ENCODE measurements at places on chromosomes 12 and 14.
A peak's percentile ranks its signal among the peaks of the same experiment; 100 is the strongest.

- peak; percentile 28 for DNase-seq
These were observed 46.9 kb downstream of the BEGAIN start for GRCh38 chr14:100540141-100540925.

DNA sequence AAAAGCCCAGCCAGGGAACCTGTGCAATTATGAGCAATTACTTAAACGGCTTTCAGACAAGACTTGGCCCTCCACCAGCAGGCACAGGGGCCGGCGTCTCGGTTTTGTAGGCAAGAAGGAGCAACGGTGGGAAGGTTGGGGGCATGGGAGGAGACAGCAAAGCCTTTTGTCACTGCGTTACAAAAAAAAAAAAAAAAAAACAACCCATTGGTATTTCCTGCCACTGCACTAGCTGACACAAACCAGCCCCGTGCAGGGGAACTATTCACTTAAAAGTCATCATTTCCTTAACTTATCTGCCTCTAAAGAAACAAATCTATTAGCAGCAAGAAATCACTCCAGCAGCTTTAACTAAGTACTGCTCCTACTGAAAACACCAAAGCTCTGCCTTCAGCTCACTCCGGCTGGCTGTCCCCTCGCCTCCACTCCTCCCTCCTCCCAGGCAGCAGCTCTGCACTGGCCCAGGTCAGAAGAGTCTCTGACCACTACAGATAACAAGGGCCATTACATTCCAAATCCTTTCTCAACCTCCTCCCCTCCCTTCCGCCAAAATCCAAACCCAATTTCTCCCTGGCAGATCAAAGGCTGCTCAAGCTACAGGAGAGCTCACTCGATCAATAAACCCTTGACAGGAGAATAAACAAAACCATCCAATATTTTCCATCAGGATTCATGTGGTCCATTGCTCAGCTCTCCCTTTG lies 105.2 kb upstream of the CDKN3 start:
- DNase-seq: no peak

DNA sequence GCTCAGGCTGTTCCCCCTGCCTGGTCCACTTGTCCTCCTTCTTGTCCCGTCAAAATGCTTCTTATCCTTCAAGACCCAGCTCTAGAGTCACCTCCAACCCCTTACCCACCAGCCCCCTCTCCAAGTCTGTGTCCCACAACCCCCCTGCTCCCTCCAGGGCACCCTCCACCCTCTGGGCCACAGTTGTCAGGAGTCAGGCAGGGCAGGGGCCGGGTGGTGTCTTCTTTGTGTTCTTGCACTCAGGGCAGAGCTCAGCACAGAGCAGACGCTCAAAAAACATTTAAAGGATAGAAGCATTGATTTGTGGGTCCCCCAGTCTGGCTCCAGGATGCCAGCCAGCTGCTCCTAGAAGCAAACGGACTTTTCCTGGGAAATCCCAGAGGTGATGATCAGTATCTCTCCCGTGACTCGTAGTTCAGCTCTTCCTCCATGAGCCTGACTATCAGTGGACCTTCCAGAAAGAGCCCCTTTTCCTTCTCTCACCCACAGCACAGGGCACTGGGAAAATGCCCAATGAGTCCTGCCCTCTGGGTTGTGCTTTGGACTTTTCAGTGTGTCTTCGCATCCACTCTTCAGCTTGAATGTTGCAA lies 17.2 kb upstream of the BDKRB1 start:
- no peak for DNase-seq

DNA sequence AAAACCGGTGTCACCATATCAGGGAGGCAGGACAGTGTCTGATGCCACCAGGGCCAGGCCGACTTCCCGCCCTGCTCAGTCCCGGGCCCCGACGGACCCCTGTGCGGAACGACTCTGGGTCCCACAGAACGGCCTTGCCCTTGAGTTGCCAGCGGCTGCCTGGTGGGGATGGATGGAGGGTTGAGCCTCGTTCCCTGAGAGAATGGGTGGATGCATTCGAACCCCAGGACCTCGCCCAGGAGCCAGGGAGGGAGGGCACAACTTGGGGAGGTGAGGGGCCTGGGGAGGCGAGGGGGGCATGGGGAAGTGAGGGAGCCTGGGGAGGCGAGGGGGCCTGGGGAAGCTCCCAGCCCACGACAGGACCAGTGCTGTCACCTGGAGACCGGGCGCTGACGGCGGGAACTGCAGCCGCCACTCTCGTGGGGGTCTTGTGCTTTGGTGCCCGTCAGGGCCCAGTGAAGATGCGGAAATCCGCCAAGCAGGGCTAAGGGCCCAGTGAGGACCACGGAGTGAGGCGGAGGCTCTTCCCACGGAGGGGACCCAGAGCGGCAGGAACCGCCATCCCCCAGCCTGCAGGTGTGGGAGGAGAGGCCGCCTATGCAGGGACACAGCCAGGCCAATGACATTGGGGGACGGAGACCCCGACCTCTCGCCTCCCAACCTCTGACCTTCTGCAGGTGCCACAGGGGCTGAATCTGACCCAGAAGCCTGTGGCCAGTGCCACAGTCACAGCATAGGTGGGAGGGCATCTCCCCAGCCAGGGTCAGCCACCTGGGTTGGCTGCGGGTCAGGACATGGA lies 74.4 kb upstream of the GALNT9 start:
- DNase-seq: no peak

DNA sequence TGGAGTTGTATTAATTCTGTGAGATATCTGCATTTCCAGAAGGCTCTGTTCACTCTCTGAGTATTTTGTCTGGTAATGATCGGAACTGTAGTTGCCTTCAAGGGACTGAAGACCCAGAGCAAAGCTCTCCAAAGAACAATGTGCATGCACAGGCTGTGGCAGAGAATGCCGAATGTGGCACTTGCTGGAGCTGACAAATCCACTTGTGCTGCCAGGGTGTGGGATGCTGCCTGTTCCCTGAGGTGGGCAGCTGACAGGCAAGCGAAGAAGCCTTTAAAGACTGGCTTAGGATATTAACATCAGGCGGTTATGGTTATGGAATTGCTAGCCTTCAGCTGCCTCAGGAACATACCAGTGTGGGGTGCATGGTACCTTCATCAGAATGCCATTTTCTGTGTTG lies 419.9 kb upstream of the ATP2B1 start:
- DNase-seq: no peak

DNA sequence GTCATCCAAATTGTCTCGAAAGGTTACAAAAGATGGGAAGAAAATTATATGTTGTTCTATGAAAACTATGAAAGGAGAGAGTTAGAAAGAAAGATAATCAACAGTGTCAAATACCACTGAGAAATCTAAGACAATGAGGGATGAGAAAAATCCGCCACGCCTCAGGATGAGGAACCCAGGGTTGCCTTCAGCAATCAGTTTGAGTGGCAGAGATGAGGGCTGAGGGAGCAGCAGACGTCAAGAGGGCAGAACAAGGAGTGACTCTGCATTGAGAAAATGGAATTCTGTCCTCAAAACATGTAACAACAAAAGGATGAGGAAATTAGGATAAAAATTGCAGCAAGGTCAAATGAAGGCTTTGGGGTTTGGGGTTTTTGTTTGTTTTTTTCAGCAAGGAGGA lies 18.3 kb upstream of the OXA1L start:
- no peak for DNase-seq

GRCh38 chr12:130970908-130971233 lies 17.2 kb downstream of the ADGRD1 start:
- DNase-seq: no peak

GRCh38 chr12:42790761-42791151 lies 201.2 kb upstream of the PRICKLE1 start:
- peak; percentile 9 for DNase-seq

DNA sequence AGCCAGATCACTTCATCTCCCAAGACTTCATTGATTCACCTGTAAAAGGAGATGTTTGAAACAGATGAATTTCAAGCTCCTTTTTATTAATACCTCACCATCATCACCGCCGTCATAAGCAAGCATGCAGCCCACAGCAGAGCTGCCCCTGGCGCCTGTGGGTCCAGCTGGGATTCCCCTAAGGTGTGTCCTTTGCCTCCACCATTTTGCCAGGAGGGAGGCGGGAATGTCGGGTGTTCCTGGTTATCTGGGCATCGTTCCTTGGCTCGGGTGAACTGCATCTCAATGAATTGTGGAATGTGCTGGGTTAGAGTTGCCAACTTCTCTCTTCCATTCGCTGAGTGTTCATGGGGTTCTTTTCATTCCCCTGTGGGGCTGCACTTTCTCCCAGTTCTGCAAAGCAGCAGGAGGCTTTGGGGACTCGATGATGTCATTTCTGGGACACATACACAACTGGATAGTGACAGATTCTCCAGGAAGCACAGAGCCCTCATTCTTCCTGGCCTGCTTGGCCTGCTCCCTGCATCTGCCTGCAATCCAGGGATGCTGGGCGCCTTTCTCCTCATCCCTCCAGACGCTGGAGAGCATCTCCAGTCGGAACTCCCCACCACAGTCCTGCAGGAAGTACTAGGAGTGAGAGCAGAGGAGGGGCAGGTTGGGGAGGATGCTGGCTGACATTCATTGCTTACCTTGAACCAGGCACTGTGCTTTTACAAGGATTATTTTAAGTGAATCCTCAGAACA lies 10.1 kb downstream of the CCND2 start:
- no peak for DNase-seq

DNA sequence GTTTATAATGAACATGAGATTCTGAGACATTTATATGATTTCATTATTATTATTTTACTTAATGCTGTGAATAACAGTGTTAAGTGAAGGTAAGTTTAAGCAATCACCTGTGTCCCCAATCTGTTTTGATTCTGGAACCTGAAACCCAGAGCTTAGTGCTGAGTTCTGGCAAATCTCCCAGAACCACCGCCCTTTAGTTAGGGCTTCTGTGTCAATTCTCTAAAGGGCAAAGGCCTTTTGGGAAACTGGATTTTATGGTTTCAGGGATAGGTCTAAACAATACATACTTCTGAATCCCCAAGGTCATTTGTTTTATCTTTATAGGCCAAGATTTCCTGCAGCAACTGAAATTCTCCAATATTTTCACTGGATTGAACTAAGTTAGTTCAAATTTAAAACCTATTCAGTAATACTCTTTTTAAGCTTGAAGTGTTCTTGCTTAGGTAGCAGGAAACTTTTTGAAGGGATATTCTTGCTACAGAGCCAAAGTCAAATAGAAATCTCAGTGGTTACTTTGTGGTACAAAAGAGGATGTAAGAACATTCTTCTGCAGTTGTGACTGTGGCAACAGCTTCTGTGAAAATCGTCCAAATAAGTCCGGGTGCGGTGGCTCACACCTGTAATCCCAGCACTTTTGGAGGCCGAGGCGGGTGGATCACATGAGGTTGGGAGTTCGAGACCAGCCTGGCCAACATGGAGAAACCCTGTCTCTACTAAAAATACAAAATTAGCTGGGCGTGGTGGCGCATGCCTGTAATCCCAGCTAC lies 10.0 kb upstream of the PKP2 start:
- no peak for DNase-seq

DNA sequence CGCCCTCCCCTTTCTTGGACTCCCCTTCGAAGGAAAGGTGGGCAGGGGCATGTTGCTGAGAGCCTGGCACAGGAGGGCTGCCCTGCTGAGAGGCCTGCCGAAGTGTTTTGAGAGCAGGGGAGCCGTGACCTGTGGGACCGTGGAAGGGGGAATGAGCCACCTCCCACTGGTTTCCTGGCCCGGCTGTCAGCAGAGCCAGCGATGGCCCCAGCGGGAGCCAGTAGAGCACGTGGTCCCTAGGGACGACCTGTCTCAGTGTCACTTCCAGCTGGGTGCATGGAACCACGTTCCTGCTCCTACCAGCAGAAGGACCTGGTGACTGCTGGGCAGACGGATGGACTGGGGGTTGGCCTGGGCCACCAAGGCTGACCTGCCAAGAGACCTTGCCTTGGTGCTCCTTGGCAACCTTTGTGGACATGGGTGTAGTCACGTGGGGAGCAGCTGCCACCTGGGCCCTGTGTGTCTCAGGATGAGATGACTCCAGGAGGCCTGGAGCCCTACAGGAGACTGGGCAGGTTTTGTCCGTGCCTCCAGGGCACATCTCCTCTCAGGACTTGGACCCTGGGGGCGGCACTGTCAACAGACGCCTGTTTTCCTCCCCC lies 34.6 kb downstream of the BEGAIN start:
- DNase-seq: no peak

DNA sequence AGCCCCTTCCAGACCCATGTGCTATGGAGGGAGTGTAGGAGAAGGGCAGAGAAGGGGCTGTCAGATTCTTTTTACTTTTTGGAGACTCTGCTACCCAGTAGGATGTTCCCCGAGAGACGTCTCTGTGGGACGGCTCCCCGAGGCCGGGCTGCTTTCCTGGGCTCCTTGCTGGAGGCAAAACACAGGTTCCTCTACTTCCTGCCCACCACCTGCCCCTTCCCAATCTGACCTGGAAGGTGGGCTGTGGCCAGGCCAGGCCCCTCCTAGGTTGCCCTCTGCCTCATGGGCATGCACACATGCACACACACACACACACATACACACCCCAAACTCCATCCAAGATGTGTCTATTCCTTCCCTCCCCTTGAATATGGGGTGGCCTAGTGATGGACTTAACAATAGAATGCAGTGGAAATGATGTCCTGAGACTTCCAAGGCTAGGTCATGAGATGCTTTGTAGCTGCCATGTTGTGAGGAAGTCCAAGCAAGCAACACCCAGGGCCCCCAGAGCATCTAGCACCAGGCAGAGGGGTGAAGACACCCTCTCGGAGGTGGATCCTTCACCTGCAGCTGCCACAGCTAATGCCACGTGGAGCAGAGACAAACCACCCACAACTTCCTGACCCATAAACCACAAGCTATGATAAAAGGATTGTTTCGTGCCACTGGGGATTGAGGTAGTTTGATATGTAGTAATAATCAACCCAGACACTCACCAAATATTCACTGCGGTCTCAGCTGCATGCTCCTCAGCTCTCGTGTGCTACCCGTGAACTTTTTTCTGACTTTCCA lies 1.6 kb upstream of the ASB2 start:
- peak; percentile 60 for DNase-seq

DNA sequence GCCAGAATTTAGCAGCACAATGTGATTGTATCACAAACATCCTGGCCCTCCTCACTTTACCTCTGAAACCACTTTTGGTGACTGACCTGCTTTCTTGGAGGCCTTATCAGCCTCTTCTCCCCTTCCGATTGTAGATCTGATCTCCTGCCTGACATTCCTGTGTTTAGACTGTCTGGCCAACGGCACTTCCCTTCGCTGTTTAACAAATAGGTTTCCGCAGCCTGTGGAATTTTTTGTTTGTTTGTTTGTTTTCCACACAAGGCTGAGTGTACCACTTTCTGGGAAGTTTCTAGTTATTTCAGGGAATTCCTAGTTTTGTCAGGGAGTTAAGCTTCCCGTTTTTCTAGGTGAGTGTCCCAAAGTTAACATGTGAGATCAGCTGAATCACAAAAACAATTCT lies 65.9 kb upstream of the CDKN3 start:
- no peak for DNase-seq

- DNase-seq: no peak
These were observed 7.0 kb upstream of the CRACR2A start for GRCh38 chr12:3759878-3760277.

- DNase-seq: peak; percentile 28
These were observed 11.2 kb downstream of the TTC9 start for GRCh38 chr14:70652871-70653270.

Data from common myeloid progenitor, CD34-positive (primary cell).